Stimulated activated CD8-positive, alpha-beta memory T cell treated with anti-CD3 and anti-CD28 coated beads, Interleukin-4, amount 100 ng/mL, for 24 hours (primary cell): ENCODE measurements at places on chromosomes 11 and 22.

DNA sequence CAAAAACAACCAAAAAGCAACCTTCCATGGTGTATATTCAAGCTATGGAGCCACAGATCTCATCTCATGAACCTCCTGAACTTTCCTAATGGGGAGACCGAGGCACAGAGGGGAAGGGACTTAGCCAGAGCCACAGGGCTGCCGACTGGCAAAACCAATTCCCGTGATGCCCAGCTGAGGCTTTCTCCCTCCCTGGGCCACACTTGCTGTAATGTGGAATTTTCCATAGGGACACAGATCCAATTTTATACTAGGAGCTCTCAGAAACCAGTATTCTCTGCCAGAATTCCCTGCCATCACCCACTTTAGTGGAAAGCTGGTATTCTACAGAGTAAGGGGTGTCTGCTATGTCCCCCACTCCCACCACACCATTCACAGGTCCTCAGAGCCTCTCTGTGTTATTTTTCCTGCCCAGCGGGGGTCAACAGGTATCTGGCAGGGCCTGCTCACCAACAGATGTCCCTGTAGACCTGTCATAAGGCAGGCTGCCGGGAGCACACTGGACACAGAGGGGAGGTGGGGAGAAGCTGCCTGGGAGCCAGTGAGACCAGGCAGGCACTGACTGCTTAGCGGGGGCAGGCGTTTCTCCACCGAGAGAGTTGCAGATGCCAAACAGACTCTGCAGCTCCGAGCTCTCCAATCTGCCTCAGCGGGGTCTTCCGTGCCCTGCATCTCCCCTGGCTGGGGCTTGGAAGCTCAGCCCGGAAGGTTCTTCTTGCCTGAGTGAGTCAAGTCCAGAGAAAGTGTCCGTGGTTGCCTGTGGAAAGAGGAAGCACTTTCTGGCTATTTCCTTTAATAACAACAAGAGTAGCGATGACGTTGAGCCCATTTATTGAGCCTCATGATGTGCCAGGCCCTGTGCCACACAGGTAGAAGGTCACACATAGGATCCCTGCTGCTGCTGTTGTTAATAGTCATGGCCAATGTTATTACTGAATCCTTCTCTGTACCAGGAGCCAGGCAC lies 26.3 kb downstream of the RPS6KA4 start:
- DNase-seq = no peak

- peak; percentile 29 for DNase-seq
These were observed 9.0 kb downstream of the FAM118A start for GRCh38 chr22:45318558-45319323.

DNA sequence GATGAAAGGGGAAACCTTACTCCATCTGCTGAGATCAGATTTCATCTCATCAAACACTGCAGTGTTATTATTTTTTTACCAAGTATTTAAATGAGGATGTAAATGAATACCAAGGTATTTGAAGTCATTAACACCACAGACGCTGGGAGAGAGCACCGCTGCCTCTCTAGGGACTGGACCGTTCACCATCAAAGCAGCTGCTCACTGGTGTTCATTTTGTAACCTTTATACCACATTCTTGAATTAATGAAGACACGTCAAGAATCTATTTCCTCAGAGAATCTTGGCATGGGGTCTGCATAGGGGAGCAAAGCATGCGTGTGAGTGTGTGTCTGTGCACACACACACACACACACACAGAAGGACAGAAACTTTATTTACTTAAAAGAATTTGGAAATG lies 15.6 kb downstream of the SIAE start:
- no peak for DNase-seq

DNA sequence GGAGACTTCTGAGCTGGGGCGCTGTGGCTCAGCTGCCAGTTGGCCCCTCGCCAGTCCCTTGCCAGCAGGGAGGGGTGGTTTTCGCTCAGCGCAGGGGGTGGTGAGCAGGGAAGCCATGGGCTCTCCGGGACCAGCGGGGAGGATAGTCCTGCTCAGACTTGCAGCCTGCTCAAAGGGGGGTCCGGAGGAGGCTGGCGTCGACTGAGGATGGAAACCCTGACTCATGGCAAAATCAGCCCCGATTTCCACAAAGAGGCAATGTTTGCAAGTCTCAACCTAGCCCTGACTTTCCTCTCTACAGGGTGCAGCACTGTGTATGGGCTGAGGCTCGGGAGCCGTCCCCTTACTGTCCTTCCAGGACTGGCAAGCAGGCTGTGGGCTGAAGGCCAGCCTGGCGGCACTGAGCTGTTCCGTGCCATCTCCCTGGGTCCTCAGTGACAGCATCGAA lies 35.1 kb downstream of the FBLN1 start:
- DNase-seq = no peak

- no peak for DNase-seq
These were observed 4.4 kb downstream of the SCARF2 start for GRCh38 chr22:20433191-20433590.

GRCh38 chr11:61158691-61159381 lies 2.4 kb downstream of the VPS37C start:
- no peak for DNase-seq

DNA sequence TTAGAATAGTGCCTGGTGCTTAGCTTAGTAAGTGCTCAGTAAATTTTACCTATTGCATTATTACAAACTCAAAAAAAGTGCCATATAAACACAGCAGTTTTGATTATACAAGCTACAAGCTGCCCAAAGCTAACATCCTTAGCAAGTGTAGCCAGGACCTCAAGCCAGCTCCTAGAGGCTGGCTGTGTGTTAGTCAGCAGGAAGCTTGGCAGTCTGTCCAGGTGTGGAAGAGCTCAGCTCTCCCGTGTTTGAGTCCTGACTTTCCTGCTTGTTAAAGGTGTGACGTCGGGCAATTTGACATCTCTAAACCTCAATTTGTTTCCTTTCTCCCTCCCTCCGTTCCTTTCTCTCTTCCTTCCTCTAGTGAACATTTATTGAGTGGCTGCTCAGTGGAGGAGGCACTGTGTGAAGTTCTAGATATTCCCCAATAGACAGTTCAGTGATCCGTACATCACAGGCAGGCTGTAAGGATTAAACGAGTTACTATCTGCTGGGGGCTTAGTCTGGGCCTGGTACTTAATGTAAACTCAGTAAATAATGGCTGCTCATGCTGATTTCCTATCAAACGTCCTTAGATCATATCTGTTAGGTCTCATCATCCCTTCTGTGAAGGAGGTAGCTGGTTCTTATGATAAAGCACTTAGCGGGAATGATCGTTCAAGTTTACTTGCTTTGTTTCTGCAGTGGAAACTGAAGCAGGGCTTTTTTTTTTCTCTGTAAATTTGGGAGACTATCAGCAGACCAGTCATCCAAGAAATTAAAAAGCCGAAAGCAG lies 68.7 kb downstream of the PRR5L start:
- DNase-seq = no peak

GRCh38 chr22:17387356-17387755 lies 18.1 kb downstream of the CECR2 start:
- DNase-seq = no peak

GRCh38 chr22:20421507-20421874 lies 16.1 kb downstream of the SCARF2 start:
- DNase-seq = no peak

DNA sequence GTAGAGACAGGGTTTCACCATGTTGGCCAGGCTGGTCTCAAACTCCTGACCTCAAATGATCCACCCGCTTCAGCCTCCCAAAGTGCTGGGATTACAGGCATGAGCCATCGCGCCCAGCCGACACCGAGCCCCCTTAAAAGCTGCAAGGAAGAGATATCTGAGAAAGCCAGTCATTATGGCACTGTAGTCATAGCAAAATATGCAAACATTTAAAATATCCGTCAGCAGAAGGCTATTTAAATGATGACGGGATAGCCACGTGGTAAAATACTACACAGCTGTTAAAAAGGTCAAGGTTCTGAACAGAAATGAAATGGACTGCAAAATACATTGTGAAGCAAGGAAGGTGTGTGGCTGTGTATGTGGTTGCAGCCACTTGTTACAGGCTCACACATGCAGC lies 6.4 kb upstream of the CCDC88B start:
- no peak for DNase-seq

GRCh38 chr11:34036456-34036855 lies 15.1 kb upstream of the CAPRIN1 start:
- no peak for DNase-seq

GRCh38 chr11:130888790-130889189 lies 27.5 kb downstream of the SNX19 start:
- DNase-seq = no peak

DNA sequence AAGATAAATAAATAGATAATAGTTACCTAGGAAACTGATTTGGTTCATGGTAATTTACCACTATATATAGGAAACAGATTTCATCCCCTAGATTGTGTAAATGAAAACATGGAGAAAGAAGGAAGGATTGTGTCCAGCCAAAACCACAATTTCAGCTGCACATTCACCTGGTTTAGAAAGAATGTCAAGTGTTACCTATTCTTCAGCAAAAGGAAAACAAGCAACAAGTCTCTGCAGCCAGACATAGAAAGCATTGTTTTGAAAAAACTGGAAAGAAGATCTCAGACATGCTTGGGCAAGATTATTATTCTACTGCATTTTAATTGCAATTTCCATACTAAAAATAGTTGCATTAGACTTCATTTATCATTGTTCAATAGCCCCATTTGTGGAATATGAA lies 8.8 kb upstream of the BMAL1 start:
- no peak for DNase-seq

GRCh38 chr11:94888204-94888603 lies 85.2 kb downstream of the CWC15 start:
- DNase-seq = no peak

DNA sequence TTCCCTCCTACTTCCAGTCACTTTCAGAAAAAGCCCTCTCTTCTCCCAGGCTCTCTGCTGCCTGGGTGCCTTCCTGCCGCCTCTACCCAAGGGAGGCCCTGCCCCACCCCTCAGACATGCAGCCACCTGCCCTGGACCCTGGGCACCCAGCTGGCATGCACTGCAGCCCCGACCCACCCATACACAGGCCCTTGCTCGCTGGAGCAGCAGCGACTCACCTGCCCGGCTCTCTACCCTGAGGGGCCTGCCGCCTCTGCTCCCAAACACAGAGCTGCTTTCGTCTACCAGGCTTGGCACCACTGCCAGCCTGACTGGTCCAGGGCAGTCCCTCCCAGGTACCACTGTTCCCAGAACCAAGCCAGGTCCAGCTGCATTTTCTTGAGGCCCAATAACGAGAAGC lies 1.2 kb upstream of the TSSK2 start:
- DNase-seq = no peak
